ENCODE measurements at places on chromosomes 3 and 15.

DNA sequence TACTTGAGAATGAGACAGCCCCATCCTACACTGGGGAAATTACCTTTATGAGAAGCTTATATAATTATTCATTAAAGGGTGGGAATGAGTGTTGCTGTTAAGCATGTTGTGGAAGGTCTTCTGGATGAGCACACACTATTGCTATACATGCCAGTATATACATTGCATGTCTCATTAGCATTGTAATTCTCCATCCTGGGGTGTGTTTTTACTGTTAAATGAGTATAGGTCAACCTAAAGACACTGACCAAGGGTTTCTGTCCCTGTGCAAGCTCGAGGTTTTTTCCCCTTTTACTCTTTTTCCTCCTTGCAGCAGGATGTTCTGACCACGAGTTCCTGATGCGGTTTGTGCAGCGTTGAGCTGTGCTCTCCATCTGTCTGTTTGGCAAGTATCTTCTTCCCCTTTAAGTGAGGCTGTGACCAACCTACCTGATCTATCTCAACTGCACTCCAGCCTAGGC is 7.2 kb upstream of the IVD start:
- DNase-seq = no peak

GRCh38 chr3:133883641-133884040 is 12.0 kb downstream of the RAB6B start:
- DNase-seq = no peak

DNA sequence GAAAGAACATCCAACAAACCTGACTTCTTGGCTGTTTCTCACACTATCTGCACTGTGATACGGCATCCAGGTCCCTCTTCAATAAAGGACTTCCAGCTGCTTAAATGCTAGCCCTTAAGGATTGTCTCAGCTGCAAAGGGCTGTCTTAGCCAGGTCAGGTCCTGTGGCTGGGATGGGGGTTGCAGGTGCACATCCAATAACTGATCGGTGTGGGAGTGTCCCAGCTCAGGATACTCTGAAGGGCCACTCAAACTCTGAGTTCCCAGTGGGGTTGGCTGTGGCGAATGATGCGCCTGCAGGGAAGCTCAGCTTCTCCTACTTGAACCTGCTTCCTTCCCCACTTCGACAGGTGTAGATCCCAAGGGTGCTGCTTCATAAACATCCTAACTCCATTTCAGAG is 74.6 kb upstream of the FGF12 start:
- DNase-seq = no peak

- peak; percentile 29 for DNase-seq
Measured at GRCh38 chr3:117553461-117553860, 843.9 kb downstream of the TUSC7 start.

All from COLO829 (cell line).